Activated CD4-positive, alpha-beta T cell treated with anti-CD3 and anti-CD28 coated beads for 1 hour (primary cell): ENCODE measurements at places on chromosomes 4 and X.

DNA sequence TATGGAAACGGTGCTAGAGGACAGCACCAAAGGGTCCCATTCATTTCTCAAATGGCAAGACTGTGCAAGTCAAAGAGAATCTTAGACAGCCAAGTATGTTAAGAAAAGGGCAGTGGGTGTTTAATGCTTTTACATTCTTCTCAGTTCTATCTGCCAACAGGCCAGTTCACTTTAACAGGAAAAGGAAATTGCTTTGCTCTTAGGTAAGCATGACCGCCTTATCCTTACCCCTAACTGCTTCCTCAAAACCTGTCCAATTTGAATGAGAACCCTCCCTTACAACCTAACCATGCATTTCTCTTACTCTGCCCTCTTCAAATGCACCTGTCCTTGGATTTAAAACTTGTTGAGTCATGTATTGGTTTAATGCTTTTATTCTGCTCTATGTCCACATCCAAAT is 44.5 kb upstream of the BLTP1 start:
- DNase-seq, result no peak

GRCh38 chr4:83839615-83840014 is 303.7 kb downstream of the GPAT3 start:
- DNase-seq, result no peak

DNA sequence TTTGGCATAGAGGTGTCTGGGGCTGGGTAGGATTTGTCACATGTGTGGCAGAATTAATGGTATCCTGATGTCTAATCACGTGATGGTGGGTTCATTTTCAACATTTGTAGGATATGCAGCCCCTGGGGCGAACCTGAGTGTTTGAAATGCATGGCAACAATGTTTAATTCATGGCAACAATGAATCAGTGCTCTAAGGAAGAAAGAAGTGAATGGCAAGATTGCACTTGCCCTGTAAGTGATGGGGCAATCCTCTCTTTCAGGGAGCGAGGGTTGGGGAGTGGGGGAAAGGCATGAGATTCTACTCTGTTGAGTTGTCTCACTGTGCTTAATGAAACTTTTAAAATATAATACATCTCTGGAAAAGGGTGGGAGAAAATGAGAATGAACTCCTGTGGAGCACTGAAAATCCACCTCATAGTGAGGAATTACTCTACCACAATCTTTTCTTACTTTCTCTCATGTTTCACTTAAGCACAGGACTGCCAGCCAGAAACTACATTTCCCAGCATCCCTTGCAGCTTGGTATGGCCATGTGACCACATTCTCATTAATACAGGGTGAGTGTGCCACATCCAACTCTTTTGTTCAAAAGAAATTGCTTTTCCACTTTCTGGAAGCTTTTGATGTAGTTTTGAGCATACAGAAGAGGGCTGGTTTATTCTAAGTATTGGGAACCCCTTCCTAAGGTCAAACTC is 64.0 kb upstream of the PGM2 start:
- no peak for DNase-seq

DNA sequence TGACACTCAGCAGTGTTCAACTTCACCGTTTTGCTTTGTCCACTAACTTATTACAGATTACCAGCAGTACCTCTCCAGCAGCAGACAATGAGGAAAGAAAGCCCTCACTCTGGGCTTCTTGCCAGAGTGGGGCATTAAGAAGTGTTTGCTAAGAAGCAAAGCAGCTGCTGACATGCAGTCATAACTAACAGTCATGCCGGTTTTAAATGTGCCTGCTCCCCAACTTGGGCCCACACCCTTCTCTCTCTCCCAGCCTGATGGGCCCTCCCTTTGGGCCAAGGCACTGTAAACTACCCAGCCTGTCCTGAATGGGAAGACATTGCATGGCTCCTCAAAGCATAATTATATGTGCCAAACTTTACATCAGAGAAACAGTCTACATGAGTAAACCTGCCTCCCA is 54.6 kb upstream of the HHIP start:
- DNase-seq, result no peak

DNA sequence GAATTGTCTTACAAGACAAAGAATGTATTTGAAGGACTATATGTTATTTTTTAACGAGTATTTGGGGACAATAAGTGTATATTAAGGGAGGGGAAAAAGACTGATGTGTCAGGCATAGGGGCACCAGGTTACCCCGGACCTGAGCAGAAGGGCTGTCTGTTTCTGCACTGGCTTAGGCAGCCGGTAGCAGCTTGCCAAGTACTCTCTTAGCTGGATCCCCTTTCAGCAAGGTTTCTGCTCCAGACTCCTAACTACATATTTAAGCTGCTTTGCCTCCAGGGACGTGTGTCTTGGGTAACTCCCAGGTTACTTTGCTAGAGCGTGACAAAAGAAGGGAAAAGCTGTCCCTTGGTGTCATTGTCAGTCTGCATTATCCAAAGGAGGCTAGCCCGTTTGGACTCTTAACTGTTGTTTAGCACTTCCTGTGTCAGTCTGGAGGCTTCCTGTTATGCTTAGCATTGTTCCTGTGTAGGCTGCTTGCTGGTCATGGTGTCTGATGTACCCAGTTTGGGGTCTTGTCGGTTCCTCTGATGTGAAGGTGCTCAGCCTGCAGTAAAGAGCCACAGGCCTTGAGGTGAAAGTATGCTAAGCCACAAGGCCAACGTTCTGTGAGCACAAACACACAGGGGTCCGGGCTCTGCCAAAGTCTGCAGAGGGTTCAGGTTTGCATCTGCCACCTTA is 11.6 kb downstream of the CXCR3 start:
- DNase-seq, result no peak

DNA sequence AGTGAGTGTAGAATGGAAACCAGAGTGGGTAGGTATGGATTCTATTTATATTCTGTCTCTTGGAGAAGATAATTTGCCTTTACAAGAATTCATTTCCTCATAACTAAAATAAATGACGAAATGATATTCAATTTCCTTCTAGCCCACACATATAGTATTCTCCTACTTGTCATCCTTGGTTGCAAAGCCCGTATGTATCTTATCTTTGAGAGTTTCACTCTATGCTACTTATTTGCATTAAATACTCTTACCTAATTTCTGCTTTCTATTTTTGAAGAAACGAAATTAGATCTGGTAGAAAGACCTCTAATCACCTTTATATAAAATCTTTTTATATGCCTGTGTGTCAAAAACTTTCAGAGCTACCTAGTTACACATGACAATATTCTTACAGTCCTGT is 457.7 kb downstream of the NKX6-1 start:
- no peak for DNase-seq

GRCh38 chr4:83392562-83392961 is 57.9 kb upstream of the HPSE start:
- no peak for DNase-seq

DNA sequence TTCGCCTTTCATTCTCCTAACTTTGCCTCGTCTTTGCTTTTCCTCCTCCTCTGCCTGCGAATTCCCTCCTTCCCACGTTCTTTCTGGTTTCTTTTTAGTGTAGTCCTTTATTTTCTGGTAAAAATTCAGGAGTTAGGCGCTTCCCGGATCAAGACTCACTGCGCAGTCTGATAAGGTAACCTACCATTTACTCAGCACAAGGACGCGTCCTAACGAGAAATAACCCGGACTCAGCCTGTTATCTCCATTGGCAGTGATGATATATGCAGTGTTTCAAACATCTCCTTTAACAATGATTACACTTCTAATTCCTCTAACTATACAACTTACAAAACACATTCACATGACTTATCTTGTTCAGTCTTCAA is 357 bp upstream of the ETNPPL start:
- no peak for DNase-seq

DNA sequence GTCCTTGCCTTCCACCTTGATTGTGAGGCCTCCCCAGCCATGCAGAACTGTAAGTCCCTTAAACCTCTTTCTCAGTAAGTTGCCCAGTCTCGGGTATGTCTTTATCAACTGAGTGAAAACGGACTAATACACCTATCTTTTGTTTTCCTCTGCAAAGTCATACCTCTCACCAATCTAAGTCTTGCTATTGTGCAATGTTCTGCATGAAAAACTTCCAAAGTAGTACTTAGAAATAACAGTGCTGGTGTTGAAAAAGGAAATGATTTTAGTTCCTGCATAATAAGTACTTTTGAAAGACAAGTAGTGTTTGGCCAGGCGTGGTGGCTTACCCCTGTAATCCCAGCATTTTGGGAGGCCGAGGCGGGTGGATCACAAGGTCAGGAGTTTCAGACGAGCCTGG is 573.5 kb downstream of the ANKRD50 start:
- no peak for DNase-seq

DNA sequence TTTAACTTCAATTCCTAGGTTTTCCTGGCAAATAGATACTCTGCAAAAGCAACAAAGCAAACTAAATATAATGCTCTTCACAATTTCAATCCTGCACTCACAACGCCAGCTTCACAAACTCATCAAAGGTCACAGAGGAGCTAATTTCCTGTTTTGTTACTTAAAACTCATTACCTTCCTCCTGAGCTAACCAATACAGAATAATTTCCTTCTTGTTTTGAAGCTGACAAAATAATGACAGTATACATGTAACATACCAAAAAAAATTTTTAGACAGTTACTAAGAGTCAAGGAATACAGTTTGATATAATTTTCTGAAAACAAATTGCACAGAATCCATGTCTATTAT is 17.9 kb downstream of the CNOT6L start:
- no peak for DNase-seq

- no peak for DNase-seq
Observed at GRCh38 chrX:75158054-75158453, 2.0 kb upstream of the ABCB7 start.

DNA sequence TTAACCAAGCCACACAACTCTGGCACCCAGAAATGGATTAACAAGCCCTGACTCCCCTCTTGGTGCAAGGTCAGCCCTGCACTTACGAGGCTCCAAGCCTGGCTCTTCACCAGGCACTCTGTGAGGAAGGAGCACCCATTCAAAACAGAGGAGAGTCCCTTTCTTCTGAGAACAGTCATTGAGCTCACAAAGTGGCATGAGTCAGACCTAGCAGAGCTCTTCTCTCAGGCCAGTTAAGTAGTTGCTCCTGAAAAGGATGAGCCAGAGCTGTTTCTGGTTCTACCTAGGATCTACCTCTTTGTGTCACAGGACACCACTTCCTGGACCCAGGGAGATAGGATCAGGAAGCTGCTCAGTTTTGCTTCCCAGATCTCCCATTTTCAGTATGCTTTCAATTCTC is 48.2 kb downstream of the EVC2 start:
- no peak for DNase-seq
